ENCODE measurements at places on chromosomes 3 and 15.

DNA sequence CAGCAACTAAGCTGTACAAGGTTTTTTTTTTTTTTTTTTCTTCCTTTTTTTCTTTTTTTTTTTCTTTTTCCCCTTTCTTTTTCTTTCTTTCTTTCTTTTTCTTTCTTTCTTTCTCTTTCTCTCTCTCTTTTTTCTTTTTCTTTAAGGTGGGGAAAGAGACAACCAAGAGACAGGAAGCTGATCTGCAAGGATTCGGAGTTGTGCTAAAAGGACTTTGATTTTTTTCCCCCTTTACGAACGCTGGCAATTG is 148 bp downstream of the RBMS3 start:
- DNase-seq: no peak

DNA sequence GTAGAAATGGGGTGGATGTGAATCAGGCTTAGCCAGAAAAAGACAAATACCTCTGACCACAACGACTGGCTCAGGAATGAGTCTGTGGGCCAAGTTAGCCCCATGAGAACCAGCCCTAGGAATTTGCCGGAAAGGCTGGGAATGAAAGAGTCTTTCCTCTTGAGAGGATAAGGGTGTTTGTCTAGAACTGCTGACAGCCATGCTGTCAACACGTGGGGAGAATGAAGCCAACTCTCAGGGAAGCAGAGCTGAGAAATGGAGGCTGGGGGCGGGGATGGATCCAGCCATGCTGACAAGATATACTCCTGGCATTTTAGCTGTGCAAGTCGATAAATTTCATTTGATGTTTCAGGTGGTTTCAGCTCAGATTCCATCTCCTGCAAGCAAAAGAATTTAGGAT is 10.6 kb upstream of the SLC6A1 start:
- DNase-seq: no peak

GRCh38 chr3:197028728-197029510 is 698 bp downstream of the MELTF start:
- DNase-seq: peak; percentile 36

GRCh38 chr3:55637906-55638638 is 151.0 kb upstream of the WNT5A start:
- DNase-seq: no peak
